NCI-H1092 (cell line): ENCODE measurements at places on chromosomes 16 and 17.

DNA sequence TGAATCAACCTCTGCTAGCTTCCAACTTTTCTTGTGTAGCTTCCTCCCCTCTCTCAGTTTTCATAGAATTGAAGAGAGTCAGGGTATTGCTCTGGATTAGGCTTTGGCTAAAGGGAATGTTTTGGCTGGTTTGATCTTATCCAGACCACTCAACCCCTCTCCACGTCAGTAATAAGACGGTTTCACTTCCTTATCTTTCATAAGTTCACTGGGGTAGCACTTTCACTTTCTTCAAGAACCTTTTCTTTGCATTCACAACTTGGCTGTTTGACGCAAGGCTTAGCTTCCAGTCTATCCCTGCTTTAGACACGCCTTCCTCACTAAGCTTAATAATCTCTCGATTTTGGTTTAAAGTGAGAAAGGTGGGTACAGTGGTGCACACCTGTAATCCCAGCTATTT lies 29.7 kb upstream of the OR1A2 start:
- DNase-seq = no peak

GRCh38 chr17:17805575-17805974 lies 31.2 kb downstream of the SREBF1 start:
- DNase-seq = no peak

DNA sequence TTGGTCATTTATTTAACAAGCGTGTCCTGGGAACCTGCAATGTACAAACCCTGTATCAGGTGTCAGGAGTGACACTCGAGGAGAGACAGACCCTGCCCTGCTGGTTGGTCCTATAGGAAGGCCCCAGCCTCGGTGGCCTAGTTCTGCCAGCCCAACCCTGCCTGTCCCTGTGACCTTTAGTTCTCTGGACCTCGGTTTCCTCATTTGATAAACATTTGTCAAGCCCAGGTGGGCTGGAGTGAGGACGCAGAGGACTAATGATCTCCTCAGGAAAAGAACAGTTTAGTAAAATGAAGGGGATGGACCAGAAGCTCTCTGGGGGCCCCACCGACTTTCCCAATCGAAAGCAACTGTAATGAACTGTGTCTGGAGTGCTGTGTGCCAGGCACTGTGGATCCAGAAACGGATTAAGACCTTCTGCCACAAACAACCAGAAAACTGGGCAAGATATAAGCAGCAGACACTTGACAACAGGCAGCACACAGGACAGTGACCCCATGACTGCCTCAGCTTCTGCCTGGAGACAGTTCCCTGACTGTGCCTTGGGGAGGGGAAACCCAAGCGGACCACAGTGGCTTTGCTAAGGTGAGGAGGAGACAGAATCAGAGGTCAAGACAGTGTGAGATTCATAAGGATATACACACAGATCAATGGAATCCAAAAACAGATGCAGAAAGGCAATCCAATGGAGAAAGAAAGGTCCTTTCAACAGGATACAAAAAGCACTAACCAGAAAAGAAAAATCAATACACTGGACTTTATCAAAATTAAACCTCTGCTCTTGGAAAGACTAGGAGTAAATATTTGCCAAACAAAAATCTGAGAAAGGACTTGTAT lies 8.8 kb downstream of the PRCD start:
- DNase-seq = no peak

GRCh38 chr16:2295056-2295798 lies 27.3 kb upstream of the RNPS1 start:
- no peak for DNase-seq

DNA sequence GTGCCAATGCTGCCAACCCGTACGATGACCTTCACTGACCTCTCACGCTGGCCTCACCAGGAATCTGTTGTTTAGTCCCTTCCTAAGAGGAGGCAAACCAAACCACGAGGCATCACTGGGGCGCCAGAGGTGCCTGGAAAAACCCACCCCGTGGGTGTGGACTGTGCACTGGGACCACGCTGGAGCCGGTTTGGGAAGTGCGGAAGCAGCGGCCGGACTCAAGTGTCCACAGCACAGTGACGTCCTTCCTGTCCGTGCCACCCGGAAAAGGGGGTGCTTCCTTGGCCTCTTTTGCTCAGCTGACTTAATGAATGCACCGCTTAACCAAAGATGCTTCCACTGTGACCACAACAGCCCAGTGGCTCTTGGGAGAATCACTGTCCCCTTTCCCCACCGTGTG lies 9.0 kb upstream of the KIF19 start:
- DNase-seq = no peak

GRCh38 chr17:76481071-76481655 lies 13.8 kb downstream of the AANAT start:
- DNase-seq = no peak

DNA sequence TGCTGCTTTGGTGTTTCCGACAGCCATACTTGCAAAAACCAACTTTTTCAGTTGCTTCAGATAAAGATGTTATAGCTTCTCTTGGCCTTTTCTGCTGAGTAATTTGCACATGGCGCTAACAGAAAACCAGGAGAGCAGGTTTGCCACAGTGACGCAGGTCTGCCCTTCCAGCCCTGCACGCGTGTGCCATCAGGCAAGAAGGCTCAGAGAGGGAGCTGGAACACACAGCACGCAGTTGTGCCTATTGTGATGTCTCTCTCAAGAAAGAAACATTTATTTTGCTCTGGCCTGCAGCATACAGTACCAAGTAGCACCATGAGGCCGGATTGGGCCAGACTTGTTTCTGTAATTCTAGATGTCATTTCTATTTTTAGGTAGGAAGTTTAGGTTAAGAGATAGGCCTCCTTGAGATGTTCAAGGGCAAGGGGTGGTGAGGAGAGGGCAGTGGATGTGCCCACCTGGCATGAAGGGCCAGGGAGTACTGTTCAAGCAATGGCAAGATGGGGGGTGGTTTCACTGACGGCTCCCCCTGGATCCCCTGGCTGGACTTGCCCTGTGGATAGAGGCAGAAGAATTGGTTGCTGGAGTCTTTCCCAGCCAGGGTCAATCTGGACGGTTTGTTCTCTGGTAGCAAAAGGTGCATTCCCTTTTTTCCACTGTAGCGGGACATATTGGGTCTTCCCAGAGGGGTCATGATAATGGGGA lies 1.9 kb downstream of the CBX2 start:
- DNase-seq = no peak

- DNase-seq = no peak
These were observed 6.9 kb downstream of the METRNL start for GRCh38 chr17:83086199-83086880.

- DNase-seq = no peak
These were observed 6.3 kb upstream of the ERCC4 start for GRCh38 chr16:13913374-13914292.

DNA sequence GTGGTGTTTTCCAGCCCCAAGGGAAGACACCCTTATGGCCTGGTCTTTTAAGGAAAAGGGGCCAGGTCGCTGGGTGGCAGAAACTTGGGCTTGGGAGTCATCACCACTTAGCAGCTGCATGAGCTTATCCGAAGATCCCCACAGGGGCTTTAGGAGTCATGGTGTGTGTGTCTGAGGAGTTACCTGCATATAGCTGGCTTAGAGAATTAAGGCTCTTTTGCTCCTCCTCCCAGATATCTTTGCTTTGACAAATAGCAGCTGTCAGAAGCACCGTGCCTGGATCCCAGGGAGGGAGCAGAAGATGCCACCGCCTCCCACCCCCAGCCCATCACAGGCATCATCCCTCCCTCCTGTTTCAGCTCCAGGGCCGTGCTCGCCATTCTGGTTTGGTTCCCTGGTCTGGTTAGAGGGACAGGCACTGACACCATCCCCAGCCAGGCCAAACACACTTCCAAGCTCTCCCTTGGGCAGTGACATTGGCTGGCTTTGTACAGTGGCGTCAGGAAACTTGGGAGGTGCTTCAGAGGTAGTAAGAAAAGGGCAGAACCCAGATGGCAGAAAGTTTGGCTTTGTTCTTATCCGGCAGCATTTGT lies 17.4 kb downstream of the LDHD start:
- DNase-seq = no peak

- no peak for DNase-seq
These were observed 2.6 kb upstream of the RPL13 start for GRCh38 chr16:89557690-89558490.

DNA sequence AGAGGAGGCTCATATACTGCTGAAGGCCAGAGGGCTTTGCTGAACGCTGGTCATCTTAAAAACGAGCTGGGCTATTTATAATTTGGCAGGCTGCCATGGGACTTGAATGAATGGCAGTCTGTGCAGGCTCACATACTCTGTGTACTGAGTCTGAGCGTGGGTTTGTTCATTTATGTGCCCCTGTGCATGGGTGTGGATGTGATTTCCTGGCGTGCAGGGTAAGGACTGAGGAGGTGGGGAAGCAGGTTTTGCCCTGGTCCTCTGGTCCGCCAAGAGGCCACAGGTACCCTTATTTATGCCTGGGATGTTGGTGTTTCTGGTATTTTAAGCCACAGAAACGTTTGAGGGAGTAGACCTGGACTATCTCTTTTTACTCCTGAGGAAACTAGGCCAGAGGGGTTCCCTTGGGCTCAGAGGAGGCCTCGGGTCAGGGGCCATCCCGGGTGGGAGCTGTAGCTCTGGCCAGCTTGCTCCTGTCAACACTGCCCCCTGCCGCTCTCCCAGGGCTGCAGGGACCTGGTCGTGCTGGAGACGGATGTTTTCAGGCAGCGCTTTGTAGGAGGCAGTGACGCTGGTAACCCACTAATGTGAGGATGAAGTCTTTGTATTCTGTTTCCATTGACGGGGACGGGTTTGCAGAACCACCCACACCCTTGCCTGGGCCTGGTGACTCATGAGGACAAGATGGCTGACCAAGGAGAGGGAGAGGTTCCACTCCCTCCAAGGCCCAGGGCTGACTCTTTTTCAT lies 184.4 kb downstream of the MSI2 start:
- DNase-seq = peak; percentile 54

GRCh38 chr16:54143934-54144571 lies 142.5 kb downstream of the IRX3 start:
- DNase-seq = no peak

DNA sequence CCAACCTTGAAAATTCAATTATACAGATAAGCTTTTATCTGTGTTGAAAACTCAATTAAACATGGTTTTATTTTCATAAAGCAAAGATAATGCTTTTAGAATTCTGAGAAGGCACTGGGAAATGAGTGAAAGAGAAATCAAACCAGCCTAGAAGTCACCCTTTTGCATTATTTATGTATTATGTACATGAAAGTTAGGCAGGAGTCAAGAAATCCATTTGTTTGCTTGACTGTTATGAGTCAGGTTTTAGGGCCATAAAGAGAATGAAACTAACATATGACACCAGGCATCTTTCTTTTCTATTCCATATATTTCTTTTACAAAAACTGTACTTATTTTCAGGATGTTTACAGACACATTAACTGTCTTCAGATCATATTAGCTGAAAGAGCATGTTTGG lies 23.3 kb upstream of the CDH8 start:
- no peak for DNase-seq

DNA sequence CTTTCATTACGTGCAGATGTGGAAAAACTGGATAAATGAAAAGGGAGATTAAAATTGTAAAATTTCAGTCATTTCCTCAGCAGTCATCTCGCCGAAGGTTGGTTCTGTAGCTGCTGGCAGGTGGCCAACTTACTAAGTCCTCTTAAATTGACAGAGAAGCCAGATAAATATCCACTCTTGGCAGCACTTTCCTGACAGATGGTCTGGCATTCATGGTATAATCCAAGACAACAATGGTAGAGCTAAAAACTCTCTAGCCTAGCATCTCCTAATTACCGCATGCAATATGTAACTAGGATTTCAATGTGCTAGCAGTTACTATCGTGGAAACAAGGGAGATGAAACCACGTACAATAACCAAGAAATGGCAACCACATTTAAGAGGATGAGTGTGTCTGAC lies 306.3 kb downstream of the CNTNAP4 start:
- peak; percentile 95 for DNase-seq

DNA sequence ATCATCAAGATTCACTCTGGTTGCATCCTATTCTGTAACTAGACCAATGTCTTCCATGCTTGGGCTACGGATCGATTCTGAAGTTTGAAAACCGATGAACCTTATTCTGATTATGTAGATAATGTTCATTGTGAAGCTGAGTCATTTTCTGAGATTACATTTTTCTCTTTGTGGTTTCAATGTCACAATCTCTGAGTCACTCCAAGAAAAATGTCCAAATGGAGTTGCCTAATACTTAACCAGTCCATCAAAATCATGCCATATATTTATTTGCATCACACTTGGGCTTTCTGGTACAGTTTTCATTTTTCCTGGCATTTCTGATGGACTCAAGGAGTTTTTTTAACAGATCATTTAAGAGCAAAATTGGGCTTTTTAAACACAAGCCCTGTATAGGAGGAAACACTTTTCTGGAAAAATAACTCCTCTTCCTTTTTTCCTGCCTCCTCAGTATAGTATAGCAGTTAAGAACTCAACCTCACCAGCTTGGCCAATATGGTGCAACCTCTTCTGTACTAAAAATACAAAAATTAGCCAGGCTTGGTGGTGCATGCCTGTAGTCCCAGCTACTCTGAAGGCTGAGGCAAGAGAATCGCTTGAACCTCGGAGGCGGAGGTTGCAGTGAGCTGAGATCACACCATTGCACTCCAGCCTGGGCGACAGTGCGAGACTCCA lies 17.5 kb downstream of the CACNG3 start:
- no peak for DNase-seq

DNA sequence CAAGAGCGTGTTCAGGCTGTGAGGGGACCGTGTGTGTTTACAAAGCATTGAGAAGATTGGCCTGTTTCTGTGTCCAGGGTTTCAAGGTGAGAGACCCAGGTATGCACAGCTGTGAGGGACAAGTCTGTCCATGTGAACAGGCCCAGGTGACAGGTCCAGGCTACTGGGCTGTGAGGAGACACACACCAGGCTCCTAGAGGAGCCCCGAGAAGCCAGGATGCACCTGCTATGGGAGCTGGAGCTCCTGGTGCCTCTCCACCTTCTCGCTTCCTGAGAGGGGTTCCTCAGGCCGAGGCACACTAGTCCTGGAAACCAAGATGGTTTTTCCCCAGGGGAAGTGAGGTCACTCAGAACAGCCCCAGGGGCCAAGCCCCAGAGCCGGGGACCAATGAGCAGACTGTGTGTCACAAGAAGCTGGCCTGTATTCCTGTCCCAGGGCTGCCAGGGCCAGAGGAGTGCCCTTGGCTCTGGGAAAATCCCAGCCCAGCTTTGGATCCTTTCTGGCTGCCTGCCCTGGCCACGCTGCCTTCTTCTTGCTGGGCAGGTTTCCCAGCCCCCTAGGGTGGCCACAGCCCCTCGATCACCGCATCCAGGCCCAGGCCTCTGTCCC lies 153.4 kb upstream of the PLCG2 start:
- DNase-seq = peak; percentile 52

GRCh38 chr17:17494870-17495535 lies 1.2 kb downstream of the RASD1 start:
- no peak for DNase-seq
